ENCODE measurements at places on chromosomes 11 and 22.
A peak's percentile ranks its signal among the peaks of the same experiment; 100 is the strongest.

GRCh38 chr11:62010935-62011528 lies 43.6 kb upstream of the FTH1 start:
- DNase-seq = no peak

DNA sequence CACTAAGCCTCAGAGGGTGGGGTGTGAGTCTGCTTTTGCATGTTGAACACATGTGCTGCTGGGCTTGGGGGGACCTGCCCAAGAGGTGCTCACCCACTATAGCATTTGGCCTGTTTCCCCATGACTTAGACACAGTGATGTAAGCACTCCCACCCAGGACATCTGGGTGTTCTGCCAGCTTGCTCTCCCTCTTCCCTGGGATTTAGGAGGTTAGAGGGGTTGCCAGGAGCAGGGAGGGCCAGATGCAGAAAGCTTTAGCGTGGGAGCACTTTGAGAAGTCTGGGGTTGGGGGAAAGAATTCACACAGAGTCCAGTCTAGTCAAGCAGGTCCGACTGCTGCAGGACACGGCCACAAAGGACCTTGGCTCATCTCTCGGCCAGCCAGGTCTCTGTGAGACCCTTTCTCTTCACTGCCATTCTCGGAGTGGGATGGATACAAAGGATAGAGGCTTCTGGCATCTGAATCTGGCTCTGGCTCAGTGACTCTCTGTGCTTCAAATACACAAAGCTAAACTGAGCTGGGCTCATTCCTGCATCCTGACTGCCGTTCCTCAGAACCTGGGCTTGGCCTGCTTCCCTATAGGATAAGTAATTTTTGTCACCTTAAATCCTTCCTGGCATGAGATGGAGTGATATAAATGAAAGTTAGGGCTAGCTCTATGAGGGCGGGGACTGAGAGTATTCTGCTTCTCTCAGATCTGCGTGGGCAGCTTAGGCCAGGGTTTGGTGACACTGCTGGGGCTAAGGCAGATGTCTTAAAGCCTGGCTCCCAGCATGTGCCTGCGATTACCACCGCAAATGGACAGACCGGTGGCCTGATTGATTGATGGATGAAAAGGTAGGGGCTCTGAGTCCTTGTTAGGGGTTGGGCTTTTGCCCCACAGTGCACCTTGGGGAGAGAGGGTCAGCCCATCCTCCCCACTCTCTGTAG lies 14.5 kb downstream of the USP2 start:
- no peak for DNase-seq

- DNase-seq = no peak
These were observed 89.7 kb downstream of the MYEOV start for GRCh38 chr11:69383372-69384250.

DNA sequence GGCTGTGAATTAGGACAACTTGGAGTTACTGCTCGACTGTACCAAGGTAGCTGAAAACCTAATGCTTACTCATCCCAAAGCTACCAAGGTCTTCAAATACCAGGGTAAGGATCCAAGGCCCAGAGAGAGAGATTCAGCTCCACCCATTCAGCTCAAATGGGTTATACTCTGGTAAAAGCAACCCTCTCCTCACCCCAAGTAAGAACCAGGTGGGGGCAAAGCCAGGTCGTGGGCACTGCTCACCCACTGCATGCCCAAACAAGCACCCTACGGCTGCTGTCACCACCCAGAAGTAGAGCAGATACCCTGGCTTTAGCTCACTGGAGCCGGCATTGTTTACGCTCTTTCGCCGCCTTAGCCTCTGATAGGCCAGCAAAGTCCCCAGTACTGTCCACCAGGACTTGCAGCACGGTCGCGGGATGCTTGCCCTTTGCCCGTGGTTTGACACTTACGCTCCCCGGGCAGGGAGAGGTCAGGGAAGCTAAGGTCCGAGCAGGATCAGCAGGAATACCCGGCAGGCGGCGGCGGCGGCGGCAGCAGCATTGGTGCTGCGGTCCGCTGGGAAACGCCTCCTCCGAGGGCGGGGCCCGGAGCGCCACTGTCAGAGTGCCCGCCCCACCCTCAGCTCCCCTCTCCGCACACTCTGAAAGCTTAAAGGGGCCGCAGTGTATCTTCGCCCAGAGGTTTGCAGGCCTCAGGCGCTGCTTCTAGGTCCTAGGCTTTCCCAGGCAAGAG lies 19.6 kb downstream of the CKAP5 start:
- peak; percentile 83 for DNase-seq

- DNase-seq = no peak
These were observed 68.5 kb downstream of the GAB2 start for GRCh38 chr11:78349114-78349513.

DNA sequence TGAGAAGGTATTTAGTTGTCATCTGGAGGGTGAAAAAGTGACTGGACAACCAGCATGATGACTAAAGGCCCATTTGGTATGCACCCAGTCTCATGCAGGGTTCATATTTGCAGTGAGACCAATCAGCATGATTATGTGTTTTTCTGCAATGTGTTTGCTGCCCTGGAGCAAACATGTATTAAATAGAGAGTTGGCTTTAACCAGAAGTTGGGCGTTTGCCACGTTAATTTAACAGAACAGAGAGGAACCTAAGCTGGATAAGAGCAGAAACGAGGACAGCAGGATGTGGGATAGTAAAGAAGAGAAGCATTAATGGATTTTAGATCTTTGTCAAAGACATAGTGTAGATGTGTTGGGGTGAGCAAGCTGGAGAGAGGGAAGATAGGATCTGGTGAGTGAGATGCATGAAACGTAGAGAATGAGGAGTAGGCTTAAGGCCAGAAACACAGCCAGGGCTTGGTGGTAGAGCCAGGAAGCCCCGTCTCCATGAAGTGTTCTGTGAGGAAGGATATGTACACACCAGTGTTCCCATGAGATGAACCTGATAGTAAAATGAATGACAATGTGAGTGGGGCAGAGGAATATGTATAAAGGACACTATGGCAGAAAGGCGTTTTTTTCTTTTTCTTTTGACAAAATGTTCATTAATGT lies 164.0 kb upstream of the PDGFD start:
- DNase-seq = no peak

DNA sequence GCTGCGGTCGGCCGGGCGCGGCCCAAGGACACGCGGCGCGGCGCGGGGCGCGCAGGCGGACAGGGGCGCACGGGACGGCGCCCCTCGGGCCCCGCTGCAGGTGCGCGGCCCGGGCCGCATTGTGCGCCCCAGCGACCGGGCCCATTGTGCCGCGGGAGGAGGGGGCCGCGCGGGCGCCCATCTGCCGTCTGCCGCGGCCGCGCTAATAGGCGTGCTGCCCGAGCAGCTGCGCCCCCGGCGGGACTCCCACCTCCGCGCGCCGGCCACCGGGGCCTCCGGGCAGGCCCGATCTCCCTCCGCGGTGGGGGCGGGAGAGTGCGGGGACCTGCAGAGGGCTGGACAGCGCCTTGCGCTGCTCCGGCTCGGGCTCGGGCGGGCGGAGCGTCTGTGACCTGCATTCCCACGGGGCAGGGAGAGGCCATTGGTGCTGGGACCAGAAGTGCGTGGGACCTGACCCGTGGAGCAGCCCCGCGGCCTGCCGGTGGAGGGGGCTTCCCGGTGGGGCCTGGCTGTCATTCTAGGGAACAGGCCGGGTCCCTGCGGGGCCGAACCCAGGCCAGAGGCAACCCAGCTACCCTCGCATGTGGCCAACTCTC lies 933 bp downstream of the BRSK2 start:
- DNase-seq = no peak

GRCh38 chr11:116118138-116118470 lies 613.9 kb upstream of the CADM1 start:
- no peak for DNase-seq
